Cardiac atrium fibroblast (primary cell): ENCODE measurements at places on chromosomes 7 and 10. TPM values are rescaled to one million over a fixed set of nuclear protein-coding genes. Genes with fewer than 3 reads are reported as not detected.

FKBP6 gene
- not detected in 2 replicates for total RNA-seq

CD36 gene
- total RNA-seq, result 0.18 and 0.32 TPM in 2 replicates

FEZF1 gene
- not detected in 2 replicates for total RNA-seq

THSD7A gene
- total RNA-seq, result 2.6 and 3.1 TPM in 2 replicates

DPP6 gene
- total RNA-seq, result not detected in 2 replicates

GHRHR gene
- not detected in 2 replicates for total RNA-seq

ST8SIA6 gene
- total RNA-seq, result not detected in 2 replicates

C10orf62 gene
- not detected in 2 replicates for total RNA-seq
